Germinal center (tissue), 1 donor: ENCODE measurements at places on chromosomes 16 and 17.

GRCh38 chr16:46972429-46973206 is 856 bp downstream of the DNAJA2 start:
- DNase-seq = peak; percentile 70

DNA sequence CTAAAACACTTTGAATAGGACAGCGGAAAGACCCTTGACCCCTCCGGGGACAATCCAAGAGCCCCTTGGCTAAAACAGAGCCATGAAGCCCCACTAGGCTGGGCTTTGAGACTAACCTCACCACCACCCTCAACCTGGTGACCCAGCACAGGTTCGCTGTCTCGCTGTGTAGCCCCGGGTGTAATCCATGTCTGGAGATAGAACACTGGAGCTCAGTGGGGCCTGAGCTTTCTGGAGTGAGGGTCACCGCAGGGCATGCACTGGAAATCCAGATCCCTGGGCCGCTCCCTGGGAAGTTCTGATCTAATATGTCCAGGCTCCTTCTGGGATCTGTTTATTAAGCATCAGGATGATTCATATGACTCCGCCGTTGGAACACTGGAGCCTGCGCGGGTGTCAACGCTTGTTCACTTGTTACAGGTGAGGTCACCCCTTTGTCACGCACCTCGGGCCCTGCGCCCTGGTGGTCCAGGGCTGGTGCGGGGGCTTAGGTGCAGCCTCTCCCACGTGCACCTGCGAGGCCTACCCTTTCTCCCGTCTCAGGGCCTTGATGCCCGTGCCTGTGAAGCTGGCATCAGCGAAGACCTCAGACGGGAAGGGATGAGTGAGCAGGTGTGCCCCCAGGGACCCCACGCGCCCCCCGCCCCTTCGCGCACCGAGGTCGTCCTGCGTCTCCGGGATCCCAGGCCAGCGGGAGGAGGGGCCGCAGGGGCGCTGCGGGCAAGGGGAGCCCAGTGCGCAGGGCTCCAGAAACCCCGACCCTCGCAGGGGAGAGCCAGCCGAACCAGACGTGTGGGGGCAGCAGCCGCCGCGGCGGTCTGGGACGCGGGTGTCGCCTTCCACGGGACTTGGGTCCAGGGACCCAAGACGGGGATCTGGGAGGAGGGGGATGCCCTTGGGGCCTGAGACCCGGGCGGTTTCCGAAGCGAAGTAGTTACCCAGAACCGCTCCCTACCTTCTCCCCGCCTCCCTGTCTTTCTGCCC is 224.1 kb upstream of the FOXF1 start:
- no peak for DNase-seq

DNA sequence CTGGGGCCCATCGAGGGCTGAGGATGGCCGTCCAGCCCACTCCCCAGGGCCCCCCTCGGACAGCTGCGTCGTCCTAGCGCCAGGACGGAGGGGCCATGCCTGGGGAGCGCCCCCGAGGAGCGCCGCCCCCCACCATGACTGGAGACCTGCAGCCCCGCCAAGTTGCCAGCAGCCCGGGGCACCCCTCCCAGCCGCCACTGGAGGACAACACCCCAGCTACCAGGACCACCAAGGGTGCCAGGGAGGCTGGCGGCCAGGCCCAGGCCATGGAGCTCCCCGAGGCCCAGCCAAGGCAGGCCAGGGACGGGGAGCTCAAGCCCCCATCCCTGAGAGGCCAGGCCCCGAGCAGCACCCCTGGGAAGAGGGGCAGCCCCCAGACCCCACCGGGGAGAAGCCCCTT is 25.7 kb upstream of the ZFPM1 start:
- DNase-seq = no peak

DNA sequence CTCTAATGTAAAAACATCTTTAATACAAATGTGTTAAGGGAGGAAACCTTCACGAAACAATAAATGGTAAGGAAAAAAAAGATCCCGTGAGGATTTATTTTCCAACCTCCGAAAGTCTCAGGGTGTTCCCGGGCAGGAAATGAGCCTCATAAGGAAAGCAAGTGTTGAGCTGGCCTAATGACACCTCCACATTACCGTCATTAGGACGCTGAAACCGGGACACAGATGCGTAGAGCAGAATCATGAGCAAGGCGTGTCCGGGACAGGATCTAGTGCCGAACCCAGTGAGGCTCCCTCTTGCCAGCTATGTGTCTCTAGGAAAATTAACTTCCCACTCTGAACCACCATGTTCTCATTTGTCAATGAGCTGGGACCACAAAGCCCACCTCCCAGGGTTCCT is 22.7 kb upstream of the CYTH1 start:
- no peak for DNase-seq

DNA sequence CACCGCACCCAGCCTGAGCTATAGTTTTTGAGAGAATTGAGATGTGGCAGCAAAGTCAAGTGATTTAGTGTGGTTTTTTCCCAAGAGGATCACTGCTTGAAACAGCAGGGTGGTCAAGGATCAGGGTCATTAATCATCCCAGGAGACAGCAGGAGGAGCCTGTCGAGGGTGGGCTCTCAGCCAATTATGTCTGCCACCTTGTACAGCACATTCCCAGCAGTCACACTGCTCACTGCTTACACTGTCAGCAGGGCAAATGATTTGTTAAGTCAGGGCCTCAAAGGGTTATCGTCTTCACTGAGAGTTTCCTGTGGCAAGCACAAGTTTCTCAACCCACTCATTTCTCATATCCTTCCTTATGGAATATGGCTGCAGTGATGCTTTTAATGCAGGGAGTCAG is 13.2 kb downstream of the B3GNT9 start:
- DNase-seq = no peak

DNA sequence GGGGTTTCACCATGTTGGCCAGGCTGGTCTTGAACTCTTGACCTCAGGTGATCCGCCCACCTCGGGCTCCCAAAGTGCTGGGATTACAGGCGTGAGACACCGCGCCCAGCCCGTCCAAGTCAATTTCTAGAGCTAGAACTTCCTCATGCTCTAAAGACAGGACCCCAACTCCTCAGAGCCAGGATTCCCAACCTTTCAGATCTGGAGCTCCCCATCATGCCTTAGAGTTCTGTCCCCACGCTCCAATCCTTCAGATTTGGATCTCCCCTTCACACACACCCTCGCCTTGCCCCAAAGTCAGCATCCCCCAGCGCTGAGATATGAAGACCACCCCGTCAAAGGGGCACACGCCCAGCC is 448 bp downstream of the KCTD19 start:
- no peak for DNase-seq

- no peak for DNase-seq
Observed at GRCh38 chr17:63189082-63189481, 223.0 kb downstream of the TANC2 start.

DNA sequence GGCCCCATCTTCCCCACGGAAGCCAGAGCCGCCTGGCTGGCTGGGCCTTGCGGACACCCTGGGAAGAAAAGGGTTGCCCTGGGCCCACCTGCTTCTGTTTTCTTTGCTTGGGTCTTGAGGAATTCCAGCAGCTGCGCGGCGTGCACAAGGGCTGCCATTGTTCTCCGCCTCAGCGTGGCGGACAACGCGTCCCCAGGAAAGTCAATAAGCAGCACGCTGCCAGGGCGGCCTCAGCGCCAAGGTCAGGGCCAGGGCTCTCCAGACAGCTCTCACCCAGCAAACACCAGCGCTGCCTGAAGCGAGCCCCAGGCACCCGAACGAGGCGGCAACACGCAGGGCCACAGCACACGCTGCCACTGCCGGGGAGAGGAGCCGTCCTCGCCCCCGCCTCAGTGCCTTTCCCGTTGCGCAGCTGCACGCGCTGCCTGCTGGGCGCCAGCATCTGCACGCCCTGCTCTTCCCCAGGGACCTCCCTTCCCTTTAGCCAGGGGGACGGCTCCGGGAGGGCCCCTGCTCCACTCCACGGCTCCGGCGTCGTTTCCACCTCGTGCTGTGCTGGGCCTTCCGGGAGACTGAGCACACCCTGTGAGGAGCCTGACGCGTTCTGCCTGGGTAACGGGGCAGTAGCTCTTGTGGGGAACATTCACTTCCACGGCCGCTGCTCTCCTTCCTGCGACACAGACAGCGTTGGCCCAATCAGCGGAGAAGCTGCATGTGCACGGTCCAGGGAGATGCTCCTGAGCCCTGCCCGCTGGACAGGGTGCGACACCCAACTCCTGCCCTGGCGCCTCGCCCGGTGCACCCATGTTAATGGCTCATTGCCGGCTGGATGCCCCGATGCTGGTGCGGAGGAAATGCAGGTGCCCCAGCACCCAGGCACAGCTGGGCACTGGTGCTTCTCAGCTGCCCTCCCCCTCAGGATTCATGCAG is 57.8 kb downstream of the LMF1 start:
- no peak for DNase-seq

- no peak for DNase-seq
Observed at GRCh38 chr16:71915350-71915749, 20.0 kb downstream of the IST1 start.

DNA sequence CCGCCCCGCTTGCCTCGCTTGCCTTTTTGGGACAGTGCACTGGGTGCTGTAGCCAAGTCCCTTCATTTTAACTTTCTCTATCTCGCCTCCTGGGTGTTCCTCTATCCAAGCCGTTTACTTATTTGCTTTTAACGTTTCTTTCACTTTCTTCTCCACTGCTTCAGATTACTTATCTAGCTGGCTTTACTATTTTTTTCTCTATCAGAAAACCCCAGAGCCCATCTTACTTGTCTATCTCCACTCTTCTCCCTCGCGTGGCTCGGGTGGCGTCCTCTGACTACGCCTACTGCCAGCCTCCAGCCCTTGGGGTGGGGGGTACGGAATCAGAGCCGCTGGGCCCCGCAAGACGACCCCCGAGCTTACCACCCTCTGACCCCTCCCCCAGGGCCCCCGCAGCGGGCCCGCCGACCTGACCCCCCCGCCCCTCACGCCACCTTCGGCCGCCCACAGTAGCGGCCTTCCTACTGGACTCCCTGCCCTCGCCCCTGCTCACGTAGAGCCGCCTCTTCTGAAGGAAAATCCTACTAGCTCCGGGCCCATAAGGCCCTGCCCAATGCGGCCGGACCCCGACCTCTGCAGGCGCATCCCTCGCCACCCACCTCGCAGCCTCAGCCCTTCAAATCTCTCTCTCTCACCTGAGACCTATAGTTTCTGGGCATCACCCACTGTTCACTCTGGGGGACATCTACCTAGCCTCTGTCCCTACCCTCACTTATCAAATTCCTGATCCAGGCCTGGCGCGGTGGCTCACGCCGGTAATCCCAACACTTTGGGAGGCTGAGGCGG is 1.0 kb upstream of the SLC12A4 start:
- DNase-seq = peak; percentile 29

GRCh38 chr17:76368545-76368944 is 14.8 kb upstream of the PRPSAP1 start:
- no peak for DNase-seq

- DNase-seq = no peak
Observed at GRCh38 chr17:34167354-34167753, 87.7 kb upstream of the CCL2 start.

GRCh38 chr17:28949185-28950016 is 1.9 kb downstream of the PHF12 start:
- DNase-seq = peak; percentile 59

- no peak for DNase-seq
Observed at GRCh38 chr16:59205403-59205802, 471.3 kb upstream of the GOT2 start.

GRCh38 chr16:49417354-49417753 is 43.8 kb downstream of the C16orf78 start:
- DNase-seq = no peak

- no peak for DNase-seq
Observed at GRCh38 chr17:79984045-79984840, 51.4 kb downstream of the TBC1D16 start.

- no peak for DNase-seq
Observed at GRCh38 chr16:84446084-84446483, 58.4 kb downstream of the MEAK7 start.

GRCh38 chr17:20279631-20280030 is 187.7 kb downstream of the LGALS9B start:
- no peak for DNase-seq

DNA sequence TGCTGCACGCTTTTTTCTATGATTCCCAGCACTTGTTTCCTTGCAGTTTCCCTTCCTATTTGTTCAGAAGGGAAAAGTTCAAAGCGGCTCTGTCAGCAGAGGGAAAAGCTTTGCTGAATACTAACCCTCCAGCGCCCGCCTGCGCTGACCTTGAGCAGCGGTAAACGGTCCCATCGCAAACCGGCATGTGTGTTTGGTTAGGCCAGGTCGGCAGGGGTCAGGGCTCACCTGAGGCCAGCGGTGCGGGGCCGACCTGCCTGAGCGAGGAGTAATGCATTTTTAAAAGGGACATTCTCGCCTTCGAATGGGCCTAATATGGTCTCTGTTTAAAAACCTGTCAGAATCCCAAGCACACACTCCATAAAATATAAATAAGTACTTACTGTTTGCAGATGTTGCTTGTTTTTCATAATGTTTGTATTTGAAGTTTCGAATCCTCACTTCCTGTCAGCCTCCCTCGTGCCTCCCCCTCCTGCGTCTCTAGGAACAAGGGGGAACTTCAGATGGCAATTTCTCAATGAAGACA is 110.1 kb downstream of the IRX3 start:
- DNase-seq = no peak

GRCh38 chr16:4611337-4612021 is 3.2 kb downstream of the UBALD1 start:
- DNase-seq = no peak

DNA sequence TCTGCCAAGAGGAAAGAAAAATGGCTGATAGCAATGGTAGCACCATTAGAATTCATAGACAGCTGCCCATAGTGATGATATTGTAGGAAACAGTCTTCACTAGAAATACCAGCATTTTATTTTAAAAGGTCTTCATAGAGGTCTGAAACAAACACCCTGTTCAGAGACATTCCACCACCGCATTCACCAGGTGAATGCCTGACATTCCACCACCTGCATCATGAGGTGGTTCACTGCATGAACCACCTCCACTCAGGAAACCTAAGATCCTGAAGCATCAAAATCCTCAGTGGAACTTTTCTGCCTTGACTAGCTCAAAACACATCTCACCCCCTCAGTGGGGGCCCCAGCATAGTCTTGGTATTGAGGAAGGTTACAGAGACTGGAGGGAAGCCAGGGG is 91.5 kb upstream of the COX10 start:
- DNase-seq = no peak

DNA sequence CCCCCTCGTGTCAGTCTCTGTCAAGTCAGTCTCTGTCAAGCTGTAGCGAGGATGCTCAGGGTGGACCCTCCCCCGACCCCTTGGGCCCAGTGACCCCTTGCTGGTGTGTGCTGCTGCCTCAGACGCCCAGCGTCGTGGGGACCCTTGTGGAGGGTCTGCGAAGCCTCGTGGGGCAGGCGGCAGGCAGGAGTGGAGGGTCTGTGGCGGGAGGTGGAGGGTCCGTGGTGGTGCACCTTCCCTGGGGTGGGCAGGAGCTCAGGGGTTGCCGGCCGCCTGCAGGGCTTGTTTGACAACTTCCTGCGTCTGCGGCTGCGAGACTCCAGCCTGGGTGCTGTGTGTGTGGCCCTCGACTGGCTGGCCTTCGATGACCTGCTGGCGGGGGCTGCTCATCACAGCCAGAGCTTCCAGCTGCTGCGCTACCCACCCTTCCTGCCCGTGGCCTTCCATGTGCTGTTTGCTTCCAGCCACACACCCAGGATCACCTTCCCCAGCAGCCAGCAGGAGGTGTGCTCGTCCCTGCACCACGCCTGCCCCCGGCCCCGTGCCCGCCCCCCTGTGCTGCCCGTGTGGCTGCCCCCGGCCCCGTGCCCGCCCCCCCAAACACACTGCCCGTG is 5.6 kb downstream of the GNG13 start:
- DNase-seq = no peak

- no peak for DNase-seq
Observed at GRCh38 chr16:66026211-66026610, 340.3 kb upstream of the CDH5 start.

GRCh38 chr16:16062023-16062937 is 112.9 kb downstream of the ABCC1 start:
- peak; percentile 42 for DNase-seq
